NCI-H524 (cell line): ENCODE measurements at places on chromosomes 6 and 20.

DNA sequence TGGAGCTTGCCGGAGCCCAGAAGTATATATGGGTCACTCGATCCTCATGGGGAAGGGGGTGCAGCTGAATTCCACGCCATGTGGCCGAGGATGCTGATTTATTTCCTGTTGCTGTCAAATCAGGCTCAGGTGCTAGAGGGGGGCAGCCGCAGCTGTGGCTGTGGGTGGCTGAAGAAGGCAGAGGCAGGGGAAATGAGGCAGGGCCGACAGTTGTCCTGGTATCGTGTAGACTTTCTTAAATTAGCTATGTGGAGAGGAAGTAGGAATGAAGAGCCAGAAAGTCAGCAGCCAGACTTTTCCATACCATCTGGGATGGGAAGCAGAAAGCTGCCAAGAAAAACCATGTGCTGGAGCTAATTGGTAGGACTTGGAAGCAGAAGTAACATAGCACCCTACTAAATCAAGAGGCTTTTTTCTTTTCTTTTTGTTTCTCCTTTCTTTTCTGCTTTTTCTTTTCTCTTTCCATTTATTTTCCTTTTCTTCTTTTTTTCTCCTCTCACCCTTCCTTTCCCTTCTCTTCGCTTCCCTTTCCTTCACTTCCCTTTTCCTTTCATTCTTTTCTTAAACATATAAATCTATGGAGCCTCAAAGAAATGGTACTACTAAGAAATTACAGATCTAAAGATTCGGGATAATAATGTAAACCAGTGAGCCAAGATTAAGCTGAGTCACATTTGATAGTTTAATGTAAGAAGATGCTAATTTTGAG, 90.6 kb upstream of the CD83 start:
- DNase-seq = no peak

GRCh38 chr6:89066940-89067646, 13.5 kb upstream of the PNRC1 start:
- DNase-seq = no peak

DNA sequence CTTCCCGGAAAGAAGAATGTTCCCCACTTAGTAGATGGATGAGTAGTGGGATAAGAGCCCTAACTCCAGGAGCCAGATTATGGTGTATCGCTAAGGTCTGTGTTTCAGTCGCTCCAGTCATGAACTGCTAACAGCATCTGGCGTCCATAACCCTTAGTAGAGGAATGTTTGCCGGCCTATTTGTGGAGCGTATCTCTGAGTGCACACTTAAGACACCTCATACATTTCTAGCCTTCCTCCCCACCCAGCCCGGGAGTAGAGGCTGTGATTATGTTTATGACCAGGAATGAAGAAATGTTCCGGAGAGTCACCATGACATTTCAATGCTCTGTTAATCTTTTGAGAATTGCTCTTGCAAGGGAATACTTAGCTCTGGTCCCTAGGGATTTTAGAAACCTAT, 251.1 kb upstream of the SOX4 start:
- no peak for DNase-seq

DNA sequence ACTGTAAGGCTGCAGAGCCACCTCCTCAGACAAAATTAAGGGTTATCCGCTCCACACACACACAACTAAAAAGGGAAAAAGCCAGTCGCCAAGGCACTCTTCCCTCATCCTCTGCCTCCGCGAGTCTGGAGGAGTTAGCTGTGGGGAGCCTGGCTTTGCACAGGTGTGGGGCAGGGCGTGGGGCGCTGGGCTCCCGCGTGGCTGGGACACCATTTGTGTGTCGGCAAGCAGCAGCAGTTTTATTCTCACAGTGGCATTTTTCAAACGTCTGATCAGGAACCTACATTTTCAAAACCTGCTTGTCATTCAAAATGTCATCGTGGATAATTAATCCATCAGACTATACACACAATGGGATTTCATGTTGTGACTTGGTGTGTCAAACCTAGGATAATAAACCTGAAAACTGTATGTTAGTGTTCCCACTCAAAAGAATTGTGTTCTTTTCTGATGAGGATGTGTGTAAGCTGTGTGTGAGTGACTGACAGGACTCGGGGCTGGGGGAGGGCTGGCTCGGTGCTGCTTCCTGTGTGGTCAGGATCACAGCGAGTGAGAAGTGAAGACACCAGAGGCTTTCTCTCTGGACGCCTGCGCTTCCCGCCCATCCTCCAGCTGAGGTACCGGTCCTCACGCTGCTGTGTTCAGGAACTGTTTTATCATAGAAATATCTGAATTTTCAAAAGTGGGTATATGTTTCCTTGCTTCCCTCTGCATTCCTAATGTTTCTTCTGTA, 83.1 kb downstream of the IRF4 start:
- no peak for DNase-seq

GRCh38 chr6:5610640-5611039, 349.3 kb downstream of the FARS2 start:
- no peak for DNase-seq

DNA sequence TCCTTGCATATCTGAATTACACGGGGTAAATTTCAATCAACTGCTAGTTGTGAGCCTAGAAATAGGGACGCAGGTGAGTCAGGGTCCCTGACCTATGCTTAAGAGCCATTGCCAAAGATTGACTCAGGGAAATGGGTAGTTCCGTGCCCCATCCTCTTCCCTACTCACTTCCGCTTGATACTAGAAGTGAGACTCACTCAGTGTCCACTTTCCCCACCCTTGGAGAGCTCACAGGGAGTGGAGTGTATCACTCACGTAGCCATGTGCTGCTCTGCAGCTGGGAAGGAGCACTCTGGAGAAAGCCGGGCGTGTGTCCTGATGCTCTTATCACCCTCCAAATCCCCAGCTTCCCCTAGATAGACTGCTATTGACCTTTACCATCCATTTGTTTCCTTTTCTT, 543 bp upstream of the MUC22 start:
- no peak for DNase-seq

- DNase-seq = no peak
These were observed 65.4 kb downstream of the PRND start for GRCh38 chr20:4787069-4787468.

DNA sequence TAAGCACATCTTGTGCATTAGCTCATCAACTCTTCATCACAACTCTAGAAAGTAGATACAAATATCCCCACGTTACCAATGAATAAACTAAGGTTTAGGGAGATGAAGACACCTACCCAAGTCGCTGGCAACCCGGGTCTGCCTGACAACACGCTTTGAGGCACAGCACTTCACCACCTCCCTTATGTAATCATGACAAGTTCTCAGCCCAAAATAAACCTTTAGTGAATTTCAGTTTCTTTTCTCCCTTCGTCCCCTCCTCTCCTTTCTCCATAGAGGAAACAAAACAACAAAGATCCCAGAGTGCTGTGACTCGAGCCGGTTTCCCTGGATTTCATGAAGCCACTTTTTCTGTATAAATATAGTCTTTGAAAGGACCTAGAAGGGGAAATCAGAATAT, 105.4 kb downstream of the MAFB start:
- no peak for DNase-seq

DNA sequence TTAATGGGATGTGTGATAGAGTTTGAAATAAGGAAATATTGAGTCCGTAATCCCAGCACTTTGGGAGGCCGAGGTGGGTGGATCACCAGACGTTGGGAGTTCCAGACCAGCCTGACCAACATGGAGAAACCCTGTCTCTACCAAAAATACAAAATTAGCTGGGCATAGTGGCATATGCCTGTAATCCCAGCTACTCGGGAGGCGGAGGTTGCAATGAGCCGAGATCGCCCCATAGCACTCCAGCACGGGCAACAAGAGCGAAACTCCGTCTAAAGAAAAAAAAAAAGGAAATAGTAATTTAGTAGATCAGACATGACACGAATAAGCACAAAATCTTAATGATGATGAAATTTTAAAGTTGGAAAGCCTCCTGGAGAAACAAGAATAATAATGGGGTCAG, 14.8 kb downstream of the GJA1 start:
- DNase-seq = no peak

GRCh38 chr6:155272353-155273232, 8.8 kb downstream of the CLDN20 start:
- no peak for DNase-seq
